ENCODE measurements at places on chromosomes 5 and 9. TPM values are rescaled to one million over a fixed set of nuclear protein-coding genes. Genes with fewer than 3 reads are reported as not detected.

DNA sequence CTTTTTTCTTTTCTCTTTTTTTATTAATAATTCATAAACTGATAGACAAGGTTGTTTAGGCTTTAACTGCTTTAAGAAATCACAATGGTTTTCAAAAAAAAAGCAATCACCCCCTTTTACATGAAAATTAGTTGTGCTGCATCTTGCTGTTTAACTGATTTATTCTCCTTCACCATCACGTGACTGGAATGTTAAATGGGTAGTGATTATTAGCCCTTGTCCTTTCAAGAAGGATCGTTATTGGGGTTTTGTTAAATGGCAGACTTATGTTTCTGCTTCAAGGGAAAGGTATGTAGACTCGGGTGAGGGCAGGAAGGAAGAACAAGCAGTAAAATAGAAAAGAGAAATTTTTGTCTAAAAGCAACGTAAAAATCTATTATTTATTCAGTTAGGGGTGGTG, 175.6 kb upstream of the TLE4 start:
- DNase-seq: no peak

- no peak for DNase-seq
Observed at GRCh38 chr5:118551716-118552115, 436.6 kb downstream of the DTWD2 start.

The WNT8A gene
- polyA plus RNA-seq: 0.25 TPM

GRCh38 chr9:94758031-94758430, 31.5 kb downstream of the AOPEP start:
- no peak for DNase-seq

DNA sequence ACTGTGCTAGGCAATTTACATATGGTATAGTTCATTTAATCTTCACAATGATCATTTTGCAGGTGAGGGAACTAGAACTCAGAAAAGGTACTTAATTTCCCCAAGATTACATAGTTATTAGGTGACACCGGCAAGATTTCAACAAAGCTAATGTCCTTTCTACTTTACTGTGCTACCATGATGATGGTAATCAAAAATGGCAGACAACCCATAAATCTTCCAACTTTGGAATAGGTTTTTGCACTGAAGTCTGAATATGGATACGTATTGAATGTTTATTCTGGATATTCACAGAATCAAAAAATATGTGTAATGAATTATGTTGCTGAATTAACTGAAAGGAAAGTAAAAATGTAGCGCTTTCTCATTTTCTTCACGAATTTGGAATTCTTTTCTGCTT, 13.8 kb downstream of the PDCD1LG2 start:
- no peak for DNase-seq

DNA sequence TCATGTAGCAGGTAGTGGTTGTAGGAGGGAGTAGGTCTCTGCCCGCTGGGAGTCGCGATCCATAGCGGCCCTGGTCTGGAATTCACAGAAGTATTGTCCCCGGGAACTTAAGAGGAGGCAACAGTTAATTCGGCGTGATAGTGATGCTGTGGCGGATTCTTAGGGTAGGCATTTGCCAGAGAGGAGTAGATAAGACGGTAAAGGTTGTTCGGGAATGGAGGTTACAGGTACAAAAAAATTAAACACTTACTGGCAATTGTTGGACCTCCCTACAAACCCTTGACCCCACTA, 679 bp downstream of the SMC5 start:
- DNase-seq: no peak

- DNase-seq: no peak
Observed at GRCh38 chr9:79362100-79363081, 209.4 kb upstream of the TLE4 start.

The CDH12 gene
- polyA plus RNA-seq: 6.2 TPM

The DDX4 gene
- polyA plus RNA-seq: not detected

The LRRTM2 gene
- polyA plus RNA-seq: 2.2 TPM

GRCh38 chr9:125133403-125134329, 9.7 kb downstream of the SCAI start:
- DNase-seq: no peak

- no peak for DNase-seq
Observed at GRCh38 chr9:76912636-76913275, 6.8 kb upstream of the PRUNE2 start.

DNA sequence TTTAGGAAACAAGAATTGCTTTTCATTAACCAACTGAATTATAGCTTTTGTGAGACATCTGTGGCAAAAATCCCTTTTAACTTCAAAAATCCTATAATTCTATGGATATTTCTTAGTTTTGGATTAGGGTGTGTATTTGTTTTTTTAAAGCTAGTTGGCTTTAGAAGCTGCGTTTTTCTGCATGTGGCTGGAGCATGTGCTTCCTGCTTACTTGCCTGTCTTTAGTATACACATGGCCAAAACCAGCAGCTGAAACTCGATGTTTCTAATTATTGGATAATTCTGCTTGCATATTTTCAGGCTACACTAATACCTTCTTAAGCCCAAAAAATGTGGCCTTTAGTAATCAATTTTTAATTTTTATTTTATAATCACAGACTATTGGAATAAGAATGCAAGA, 8.9 kb downstream of the RECK start:
- DNase-seq: no peak

GRCh38 chr5:149056616-149057165, 6.2 kb downstream of the SH3TC2 start:
- no peak for DNase-seq

GRCh38 chr5:174612686-174613085, 111.7 kb upstream of the MSX2 start:
- DNase-seq: no peak

DNA sequence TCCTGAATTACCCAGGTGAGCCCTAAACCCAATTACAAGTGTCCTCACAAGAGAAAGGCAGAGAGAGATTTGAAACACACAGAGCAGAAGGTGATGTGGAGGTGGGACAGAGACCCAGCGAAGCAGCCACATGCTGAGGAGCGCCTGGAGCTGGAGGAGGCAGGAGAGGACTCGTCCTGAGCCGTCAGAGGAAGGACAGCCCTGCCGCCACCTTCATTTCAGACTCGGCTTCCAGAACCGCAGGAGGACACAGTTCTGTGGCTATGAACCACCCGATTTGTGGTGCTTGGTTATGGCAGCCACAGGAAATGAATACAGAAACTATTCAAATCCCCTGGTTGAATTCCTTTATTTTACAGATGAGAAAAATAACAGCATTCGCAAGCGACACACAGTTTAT, 16.4 kb upstream of the FBP1 start:
- no peak for DNase-seq

DNA sequence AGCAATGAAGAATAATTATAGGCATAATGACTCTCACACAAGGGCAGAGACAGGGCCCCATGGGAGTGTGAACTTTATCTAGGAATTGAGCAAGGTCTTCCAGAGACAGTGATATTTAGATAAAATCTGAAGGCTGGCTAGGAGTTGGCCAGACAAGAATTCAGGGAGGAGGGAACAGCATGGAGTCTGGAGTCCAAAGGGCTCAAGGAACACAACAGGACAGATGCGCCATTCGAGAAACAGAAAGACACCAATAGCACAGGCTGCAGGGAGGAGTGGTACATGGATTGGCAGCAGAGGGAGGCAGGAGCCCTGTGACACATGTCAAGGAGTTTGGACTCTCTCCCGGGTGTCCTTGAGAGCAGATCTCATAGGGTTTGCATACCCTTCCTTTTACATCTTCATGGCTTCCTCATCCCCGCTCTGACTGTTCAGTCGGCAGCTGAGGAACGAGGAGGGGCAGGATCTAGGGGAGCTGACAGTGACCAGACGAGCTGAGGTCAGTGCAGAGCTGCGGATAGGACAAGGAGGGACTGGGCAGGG, 64.0 kb upstream of the XPA start:
- DNase-seq: no peak

The FBP1 gene
- polyA plus RNA-seq: 55.0 TPM

Data from renal pelvis (tissue), 12 donors.